ENCODE measurements at places on chromosomes 1 and 21. TPM values are rescaled to one million over a fixed set of nuclear protein-coding genes. Genes with fewer than 3 reads are reported as not detected.

Gene CASQ1
- total RNA-seq, result 0.76 TPM

Gene PLOD1
- total RNA-seq, result 269 TPM

Gene SFN
- 146 TPM for total RNA-seq

Gene TRIM67
- not detected for total RNA-seq

Gene ATP1A4
- total RNA-seq, result 2.4 TPM

Gene MATN1
- not detected for total RNA-seq

Gene PTPRU
- total RNA-seq, result 42.2 TPM

Gene C8B
- total RNA-seq, result not detected

Gene RHEX
- total RNA-seq, result not detected

Gene MEGF6
- total RNA-seq, result 4.0 TPM

Gene IL20
- total RNA-seq, result not detected

Gene CACNA1S
- not detected for total RNA-seq

Gene RNF186
- total RNA-seq, result not detected

Gene PTGFR
- total RNA-seq, result 8.2 TPM

Gene GBP6
- total RNA-seq, result 0.11 TPM

Gene ADGRL4
- under 0.01 TPM for total RNA-seq

Gene MTX1
- 69.6 TPM for total RNA-seq

Gene ZNF692
- total RNA-seq, result 20.6 TPM

Gene PCP4
- not detected for total RNA-seq

Gene NPHS2
- not detected for total RNA-seq

Gene SLAMF9
- total RNA-seq, result 6.8 TPM

Gene ADAMTS5
- 0.39 TPM for total RNA-seq

Gene PRDM16
- not detected for total RNA-seq

Gene PRR9
- 6.4 TPM for total RNA-seq

Gene CHI3L2
- total RNA-seq, result 3.5 TPM

Gene FOXO6
- 0.11 TPM for total RNA-seq

Gene ENSA
- 61.8 TPM for total RNA-seq

Gene PIK3C2B
- total RNA-seq, result 64.8 TPM

Gene ZNF648
- not detected for total RNA-seq

Gene COL11A1
- total RNA-seq, result 0.22 TPM

Gene SYCP1
- total RNA-seq, result not detected

Gene NECTIN4
- 47.5 TPM for total RNA-seq

Measured in placental epithelial cell (primary cell).